ENCODE measurements at places on chromosomes 3 and 15.

- no peak for DNase-seq
These were observed 89.3 kb downstream of the PLSCR2 start for GRCh38 chr3:146380046-146380445.

DNA sequence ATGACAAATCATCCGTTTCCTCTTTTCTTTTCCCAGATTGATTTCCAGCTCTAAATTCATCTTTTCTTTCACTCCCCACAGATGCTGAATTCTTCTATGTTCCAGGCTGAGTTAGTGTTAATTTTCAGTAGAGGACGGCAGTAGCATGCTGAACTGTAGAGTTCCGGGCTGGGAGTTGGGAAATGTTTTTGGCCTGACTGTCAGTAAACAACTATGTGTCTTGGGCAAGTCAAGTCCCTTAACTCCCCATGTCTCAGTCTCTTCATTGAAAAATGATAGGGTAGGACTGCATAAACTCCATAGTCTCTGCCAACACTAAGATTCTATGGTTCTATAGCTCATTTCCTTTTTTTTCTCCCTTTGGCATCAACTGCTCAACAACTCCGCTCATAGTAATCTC, 333.9 kb downstream of the TIGIT start:
- DNase-seq, result no peak

DNA sequence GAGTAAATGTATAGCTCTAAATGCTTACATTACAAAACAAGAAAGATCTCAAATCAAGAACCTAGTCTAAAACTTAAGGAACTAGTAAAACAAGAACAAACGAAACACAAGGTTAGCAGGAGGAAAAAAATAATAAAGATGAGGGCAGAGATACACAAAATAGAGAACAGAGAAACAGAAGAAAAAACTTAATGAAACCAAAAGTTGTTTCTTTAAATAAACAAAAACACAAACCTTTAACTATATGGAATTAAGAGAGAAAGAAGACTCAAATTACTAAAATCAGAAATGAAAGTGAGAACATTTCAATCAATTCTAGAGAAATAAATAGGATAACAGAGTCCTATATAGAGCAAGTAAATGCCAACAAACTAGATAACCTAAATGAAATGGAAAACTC, 59.6 kb downstream of the DLG1 start:
- DNase-seq, result no peak

DNA sequence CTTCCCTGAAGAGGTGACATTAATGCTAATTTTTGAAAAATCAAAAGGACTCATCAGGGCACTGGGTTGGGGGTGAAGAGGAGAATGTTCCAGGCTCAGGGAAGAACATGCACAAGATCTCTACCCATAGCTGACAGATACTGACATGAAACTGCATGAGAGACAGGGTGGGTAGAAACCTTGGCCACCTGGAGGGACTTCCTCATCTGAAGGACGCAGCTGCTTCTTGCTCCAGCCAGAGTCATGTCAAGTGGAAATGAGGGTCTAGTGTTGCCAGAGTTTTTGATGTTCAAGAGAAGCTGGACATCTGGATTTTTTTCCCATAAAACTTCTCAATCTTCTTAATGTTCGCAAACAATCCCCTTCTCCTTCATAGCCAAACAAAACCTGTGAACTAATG, 29.7 kb downstream of the AMOTL2 start:
- DNase-seq, result no peak

- DNase-seq, result no peak
These were observed 67.9 kb downstream of the CRTC3 start for GRCh38 chr15:90597577-90597976.

DNA sequence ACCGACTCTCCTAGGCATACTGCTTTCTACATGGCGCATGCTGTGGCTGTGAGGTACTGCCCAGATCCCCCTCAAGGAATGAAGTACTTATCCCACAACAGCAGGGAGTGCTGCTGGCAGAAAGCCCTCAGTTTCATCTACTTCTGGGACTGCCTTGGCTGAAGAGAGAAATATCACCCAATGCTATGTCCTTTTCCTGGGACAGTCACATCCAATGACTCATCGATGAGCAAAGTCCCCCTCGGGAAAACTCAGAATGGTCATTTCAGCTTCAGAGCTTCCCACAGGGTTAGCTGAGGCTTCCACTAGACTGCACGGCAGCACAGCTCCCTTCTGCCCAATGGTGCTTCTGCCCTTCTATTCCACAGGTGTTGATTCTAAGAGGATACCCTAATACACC, 3.6 kb upstream of the NMD3 start:
- DNase-seq, result no peak

- DNase-seq, result peak; percentile 92
These were observed 5.5 kb upstream of the CFAP100 start for GRCh38 chr3:126389112-126389793.

DNA sequence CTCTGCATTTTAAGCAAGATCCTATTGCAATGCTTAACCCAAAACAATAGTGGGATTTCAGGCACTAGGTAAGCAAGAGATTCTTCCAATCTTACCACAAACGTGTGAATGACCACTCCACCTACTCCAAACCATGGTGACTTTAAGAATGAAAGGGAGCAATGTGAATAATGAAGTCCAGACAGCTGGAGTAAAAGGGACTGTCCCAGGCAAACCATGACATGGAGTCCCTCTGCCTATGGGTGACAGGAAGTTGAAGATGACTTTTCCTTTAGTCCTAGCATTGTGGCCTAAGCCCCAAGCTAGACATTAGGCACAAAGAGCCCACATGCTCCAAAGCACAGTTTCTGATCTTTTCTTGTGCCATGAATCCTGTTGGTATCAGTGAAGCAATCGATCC, 179.0 kb downstream of the SHQ1 start:
- no peak for DNase-seq

DNA sequence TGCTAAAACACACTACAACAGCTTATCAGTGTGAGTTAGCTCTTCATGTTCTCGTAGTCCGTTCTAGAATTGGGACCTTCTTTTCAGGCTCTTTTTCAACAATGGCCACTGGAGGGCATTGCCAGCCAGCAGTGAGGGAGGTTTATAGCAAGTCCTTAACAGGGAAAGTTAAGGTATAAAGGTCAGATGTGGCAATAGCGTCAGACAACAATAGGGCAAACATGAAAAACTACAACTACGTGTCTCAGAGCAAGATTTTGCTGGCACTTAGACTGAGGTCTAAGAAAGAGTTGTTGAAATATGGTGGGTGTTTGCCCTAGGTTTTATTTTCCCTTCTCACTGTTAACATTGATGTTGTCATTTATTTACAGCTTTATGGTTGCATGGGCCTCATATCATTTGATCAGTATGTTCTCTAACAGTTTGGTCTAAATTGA, 161.4 kb downstream of the GMNC start:
- DNase-seq, result peak; percentile 16

DNA sequence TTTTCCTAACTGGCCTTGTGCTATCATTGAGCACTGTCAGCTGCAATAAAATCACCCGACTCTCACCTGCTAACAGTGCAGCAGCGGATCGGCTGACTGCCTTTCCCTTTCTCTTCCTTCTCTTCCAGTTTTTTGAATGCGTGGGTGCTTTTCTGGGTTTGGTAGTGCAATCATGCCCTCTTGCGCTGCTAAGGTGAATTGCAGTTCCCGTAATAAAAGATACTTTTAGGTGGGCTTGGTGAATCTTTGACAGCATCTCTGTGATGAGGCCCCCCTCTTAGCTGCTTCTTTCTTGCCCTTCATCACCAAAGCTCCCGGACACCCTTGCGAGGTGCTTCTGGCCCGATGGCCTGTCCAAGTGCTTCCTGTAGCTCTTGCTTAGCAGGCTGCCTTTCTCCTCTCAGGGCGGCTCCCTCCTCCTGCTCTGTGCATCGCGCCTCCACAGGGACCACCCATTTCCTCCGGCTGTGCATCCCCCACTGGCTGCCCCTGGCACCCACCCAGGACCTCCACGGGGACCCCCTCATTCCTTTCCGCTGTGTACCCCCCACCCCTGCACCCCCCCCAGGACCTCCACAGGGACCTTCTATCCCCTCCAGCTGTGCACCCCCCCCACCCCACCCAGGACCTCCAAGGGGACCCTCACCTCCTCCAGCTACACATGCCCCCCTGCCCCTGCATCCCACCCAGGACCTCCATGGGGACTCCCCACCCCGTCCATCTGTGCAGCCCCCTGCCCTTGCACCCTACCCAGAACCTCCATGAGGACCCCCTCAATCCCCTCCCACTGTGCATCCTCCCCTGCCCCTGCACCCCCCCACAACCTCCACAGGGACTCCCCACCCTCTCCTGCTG, 50.8 kb upstream of the RPL32 start:
- peak; percentile 46 for DNase-seq

GRCh38 chr3:65889707-65890099, 149.0 kb downstream of the MAGI1 start:
- no peak for DNase-seq

- DNase-seq, result no peak
These were observed 562.0 kb downstream of the ROBO2 start for GRCh38 chr3:77601823-77602415.

All from NT2/D1 (cell line).